ENCODE measurements at places on chromosomes 4 and X.

GRCh38 chrX:77788050-77788449 lies 2.0 kb upstream of the ATRX start:
- DNase-seq, result peak; percentile 74

- no peak for DNase-seq
Observed at GRCh38 chr4:107640197-107640596, 79.8 kb downstream of the PAPSS1 start.

DNA sequence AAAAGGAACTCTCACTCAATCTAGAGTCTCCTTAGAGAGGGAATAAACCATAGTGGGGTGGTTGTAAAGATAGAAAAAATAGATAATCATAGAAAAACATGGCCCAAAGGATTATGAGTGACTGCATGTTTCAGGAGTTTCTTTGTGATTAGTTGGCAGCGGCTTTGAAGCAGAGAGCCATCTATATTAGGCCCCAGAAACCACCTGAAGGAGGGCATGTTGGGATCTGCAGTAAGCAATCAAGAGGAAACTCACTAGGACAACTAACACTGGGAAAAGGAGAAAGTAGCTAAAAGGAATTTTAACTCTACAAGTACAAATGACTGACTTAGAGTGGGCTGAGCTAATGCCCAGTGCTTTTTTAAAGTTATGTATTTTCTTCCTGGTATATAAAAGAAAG lies 269.2 kb upstream of the NRK start:
- DNase-seq, result no peak

GRCh38 chr4:105887508-105887907 lies 7.8 kb upstream of the NPNT start:
- DNase-seq, result no peak

DNA sequence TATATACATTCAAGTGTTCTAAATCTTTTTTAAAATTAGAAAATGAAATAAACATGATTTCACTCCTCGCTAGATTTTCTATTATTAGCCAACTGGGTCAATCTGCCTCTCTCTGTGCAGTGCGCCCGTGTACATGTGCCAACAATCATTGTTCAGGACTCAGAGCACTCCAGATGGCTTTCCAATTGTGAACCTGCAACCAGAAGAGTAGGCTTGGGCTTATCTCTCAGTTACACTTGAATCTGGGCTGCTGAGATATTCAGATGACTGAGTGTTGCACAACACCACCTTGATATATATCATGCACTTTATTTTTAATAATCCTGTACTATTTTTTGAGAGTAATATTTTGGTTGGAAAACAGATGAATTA lies 184.0 kb upstream of the FSTL5 start:
- DNase-seq, result no peak

DNA sequence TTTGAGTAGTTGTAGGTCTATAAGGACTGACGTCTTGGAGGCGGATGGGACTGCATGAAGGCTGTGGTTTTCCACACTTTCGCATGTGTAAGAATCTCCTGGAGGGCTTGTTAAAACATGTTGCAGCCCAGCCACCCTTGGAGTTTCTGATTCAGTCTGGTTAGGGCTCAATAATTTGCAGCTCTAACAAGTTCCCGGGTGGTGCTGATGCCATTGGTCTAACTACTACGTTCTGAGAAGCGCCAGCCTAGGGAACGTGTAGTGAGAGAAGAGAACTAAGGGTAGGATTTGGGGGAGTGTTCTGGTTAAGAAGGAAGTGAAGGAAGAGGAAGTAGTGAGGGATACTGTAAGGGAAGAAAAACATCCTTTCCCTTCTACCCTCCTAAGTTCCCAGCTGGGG lies 138.9 kb downstream of the LARP7 start:
- no peak for DNase-seq

DNA sequence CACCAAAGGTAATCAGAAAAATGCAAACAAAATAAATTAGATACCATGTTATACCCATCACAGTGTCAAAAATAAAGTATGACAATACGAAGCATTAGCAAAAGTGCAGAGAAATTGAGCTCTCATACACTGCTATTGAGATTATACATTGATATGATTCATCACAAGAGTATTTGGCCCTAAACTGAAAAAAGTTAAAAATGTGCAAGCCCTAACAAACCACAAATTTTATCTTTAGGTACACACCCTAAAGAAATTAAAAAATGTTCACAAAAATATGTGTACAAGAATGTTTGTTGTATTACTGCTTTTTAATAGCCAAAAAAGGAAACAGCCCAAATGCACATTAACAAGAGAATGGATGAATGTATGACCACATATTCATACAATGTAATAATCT lies 137.9 kb upstream of the MAGEA10 start:
- DNase-seq, result no peak

Data from pons (tissue), 1 donor.